ENCODE measurements at places on chromosomes 3 and 15.

GRCh38 chr3:49661281-49661680 lies 12.9 kb upstream of the APEH start:
- no peak for DNase-seq

DNA sequence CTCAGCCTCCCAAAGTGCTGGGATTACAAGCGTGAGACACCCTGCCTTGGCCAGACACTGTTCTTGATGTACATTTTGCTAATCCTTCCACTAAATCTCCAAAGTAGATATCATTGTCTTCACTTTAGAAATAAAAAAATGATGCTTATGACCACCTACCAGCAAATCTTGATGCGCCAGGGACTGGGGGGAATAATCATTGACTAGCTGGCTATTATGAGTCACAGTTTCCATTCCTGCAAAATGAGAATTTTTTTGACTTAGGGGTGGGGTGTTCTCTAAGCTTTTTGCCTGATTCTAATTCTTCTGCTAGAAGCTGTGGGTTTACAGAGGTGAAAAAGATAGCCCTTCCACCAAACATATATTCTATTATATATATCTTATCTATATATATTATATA lies 17.1 kb upstream of the RFC4 start:
- no peak for DNase-seq

- DNase-seq: no peak
Measured at GRCh38 chr3:141255846-141256261, 24.2 kb downstream of the PXYLP1 start.

DNA sequence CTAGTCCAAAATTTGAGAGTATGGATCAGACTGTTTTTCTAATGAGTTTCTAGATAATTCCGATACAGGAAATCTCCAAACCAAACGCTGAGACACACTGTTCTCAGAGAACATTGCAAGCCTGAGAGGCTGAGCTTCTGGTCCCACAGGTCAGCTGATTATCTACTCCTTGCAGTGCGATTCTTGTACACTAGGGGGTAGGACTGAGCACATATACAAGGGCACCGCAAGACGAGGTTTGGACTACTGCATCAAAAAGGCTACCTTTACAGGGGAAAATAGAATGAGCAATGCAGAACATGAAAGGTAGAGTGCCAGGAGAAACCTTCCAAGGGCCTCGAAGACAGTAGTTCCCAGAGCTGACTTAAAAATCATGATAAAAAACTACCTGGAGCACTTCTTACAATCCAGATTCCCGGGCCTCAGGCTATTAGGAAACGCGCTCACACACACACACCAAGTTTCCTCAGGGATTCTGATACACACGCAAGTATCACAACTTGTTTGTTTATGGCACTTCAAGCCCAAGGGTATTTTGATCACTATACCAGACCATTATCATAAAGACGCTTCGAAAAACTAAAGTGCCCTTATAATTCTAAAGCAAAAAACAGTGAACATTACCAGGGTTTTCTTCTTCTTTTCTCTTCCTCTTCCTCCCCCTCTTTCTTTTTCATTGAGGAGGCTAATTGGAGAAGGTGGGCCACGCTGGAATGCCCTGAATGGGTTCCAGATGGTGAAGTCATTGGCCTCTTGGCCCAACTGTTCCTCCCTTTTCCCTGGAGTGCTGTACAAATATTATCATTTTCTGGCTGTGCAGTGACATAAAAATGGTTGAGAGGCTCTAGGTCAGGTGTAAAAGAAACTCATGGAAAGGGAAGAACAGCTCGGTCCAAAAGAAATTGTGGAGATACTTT lies 61.8 kb downstream of the SLC12A8 start:
- no peak for DNase-seq

DNA sequence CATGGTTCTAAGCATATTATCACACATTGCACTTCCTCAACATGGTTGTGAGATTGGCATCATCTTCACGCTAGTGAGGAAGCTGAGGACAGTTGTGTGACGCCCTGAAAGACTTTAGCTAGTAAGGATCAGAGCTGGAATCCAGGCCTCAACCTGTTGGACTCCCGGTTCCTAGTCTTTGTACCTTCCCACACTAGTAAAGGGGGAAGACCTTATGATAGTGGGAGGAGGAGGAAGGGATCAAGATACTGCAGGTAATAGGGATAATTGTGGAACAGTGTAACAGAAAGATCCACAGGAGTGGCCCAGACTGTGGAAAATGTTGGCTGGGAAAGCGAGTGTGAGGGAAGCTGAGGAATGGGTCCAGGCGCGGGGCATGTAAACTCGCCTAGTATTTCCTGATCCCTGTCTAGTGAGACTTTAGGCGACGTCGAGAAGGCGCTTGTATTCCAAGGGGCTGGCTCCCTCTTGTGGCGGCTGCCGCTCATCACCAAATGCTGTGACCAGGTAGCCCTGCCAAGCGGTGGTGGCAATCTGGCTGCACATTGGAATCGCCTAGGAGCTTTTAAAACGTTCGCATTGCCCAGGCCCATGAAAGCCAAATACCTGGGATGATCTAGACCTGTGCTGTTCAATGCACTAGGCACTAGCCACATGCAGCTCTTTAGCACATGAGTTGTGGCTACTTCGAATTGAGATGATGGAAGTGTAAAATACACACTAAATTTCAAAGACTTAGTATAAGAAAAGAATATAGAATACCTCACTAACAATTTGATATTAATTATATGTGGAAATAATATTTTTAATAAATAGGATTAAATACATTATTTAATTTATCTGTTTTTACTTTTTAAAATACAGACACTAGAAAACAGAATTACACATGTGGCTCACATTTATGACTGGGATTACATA lies 38.8 kb upstream of the CLDN18 start:
- DNase-seq: no peak
